Neural progenitor cell (in vitro differentiated cells): ENCODE measurements at places on chromosomes 1 and 21.

DNA sequence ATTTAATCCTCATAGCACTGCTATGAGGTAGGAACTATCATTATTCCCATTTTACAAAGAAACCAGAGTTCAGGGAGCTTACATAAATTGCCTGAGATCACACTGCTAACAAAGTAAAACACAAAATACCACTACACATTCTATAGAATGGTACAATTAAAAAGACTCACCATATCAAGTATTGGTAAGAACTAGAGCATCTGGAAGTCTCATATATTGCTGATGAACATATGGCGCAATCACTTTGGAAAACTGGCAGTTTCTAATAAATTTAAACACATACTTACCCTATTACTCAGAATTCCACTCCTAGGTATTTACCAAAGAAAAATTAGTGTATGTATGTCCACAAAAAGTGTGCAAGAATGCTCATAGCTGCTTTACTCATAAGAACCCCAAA, 261.5 kb downstream of the RRAGC start:
- no peak for DNase-seq

DNA sequence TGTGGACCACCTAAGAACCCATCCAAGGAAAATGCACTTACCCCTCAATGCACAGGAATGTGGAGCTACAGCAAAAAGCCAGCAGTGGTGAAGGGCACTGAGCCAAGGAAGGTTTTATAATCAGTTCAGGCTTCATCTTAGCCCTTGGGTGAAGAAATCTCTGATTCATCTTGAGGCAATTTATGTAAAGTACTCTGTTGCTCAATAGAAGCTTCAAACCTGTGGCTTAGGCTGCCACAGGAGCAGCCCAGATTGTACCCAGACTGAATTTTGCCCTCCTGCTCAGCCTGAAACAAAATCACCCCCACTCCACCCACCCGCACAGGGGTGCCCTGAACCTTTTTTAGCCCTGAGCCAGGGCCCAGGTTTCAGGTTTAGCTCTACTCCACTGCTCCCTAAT, at the start of gene S100A12:
S100A12 (minus strand) TSS at position 111 of the 400 bp plus-strand sequence. CDS start 1,029 bp downstream, outside the sequence.
- no peak for DNase-seq

DNA sequence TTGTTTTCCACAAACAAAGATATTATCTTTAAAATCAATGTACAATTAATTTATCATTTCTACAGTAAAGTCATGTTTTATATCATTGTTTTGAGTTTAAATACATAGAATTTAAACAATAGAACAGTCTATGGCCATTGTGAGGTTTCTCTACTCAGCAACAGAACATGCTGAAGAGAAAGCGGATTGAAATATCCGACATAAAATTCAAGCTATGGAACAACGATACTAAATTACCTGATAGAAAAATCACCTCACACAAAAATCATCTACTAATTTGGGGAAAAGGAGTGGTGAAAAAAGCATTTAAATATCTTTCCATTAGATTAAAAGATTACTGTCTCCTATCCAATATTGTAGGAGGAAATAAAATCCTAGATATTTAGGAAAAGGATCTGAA, 12.6 kb downstream of the CDKN2C start:
- DNase-seq: no peak

DNA sequence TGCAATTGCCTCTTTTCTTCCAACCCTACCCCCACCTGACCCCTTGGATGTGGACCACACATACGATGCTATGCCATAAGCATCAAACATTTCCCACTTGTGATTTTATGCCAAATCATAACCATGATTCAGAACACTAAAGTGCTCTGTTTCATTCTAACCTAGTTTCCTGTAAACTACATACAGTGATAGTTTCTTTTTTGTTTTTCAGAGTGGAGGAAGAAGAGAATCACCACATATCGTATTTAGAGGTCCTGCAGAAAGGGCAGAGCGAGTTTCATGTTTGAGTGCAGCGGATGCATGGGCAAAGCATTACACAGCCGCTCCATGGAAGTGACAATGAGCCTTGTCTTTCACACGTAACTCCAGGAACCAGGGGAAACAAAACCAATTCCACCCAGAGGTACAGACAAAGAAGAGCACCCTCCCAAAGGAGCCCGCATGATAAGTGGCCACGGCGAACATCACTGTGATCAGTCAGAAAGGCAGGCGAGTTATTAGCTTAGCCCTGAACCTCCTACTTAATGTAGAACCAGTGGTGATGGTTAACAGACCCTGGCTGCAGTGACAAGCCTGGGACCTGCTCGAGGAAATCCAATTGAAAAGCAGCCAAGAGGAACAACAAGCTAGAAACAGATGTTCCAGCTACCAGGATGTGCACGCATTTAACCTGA, 64.0 kb upstream of the ZNF281 start:
- DNase-seq: no peak

- no peak for DNase-seq
Observed at GRCh38 chr1:236716160-236716559, 29.9 kb downstream of the ACTN2 start.

GRCh38 chr1:178145605-178146004, 51.7 kb downstream of the RASAL2 start:
- no peak for DNase-seq

DNA sequence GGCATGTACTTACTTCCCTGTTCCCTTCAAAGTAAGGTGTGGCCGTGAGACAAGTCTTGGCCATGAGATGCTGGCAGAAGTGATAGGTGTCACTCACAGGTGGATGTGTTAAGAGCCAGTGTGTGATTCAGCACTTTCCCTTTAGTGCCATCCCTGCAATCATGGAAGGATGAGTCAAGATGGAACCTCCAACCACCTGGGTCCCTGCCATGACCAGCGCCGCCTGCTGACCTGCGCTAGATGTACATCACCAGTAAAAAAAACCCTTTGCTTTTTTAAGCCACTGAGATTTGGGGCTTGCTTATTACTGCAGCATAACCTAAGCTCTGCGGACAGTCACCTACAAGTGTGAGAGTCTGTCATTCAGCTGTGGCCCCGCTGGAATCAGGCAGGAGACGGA, 71.7 kb downstream of the TOMM20 start:
- no peak for DNase-seq

- no peak for DNase-seq
Observed at GRCh38 chr1:10105484-10105883, 72.7 kb downstream of the UBE4B start.

GRCh38 chr1:205240118-205240517, 12.4 kb downstream of the TMCC2 start:
- DNase-seq: no peak

GRCh38 chr1:211753649-211754251, 76.8 kb downstream of the LPGAT1 start:
- no peak for DNase-seq

GRCh38 chr1:31521761-31522555, 54.4 kb upstream of the TINAGL1 start:
- DNase-seq: no peak

DNA sequence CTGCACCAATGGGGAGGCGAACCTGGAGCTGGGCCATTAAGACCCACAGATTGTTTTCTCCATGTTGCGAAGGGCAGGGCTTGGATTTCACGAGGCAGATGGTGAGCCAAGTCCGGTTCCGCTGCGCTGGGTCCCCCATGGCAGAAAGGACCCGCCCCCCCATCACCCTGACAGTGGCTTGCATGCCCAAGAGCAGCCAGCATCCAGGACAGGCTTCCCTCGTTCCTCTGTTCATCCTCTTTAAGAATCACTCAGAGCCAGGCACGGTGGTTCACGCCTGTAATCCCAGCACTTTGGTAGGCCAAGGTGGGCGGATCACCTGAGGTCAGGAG, 15.8 kb upstream of the NPHP4 start:
- no peak for DNase-seq

DNA sequence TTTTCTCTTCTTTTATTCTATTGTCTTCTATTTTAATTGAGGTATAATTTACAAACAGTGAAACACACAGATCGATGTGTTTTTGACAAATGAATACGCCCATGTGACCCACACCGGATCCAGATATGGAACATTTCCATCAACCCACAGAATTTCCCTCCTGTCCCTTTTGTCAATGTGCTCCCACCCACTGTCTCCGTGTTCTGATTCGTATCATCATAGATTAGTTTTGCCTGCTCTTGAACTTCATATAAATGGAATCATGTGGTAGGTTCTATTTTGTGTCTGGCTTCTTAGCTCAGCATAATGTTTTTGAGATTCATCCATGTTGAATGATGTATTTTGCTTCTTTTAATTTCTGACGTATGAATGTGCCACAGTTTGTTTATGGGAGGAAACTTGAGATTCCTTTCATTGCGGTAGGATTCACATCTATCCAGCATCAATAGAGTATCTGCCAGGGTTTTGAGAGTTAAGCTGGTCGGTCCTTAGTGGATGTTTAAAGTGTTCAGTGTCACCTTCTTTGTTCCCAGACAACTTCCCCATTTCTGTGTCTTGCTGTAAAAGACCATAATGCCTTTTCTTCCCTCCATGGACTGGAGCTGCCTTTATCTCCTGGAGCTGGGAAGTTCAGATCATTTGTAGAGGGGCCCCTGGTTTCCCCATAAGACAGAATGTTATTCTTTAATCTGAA, 14.7 kb downstream of the NAV1 start:
- no peak for DNase-seq

- no peak for DNase-seq
Observed at GRCh38 chr1:30687886-30688285, 35.5 kb downstream of the MATN1 start.

- DNase-seq: no peak
Observed at GRCh38 chr1:9289711-9290485, 2.8 kb upstream of the SPSB1 start.

DNA sequence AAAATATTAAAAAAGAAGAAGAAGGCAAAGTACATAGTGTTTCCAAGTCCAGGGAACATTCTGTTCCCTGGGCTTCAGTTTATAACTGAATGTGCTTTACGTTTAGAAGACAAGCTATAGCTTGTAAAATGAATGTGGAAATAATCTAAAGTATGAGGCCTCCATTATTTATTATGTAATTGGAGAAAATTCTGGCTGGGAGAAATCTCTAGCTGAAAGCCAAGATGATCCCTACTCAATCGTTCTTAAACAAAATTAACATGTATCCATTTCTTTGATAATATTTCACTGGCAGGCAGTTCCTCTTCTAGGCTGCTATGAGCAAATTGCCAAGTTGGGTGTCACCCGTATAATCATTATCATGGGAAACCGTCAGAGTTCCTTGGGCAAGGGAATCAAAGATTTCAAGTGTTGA, 52.2 kb upstream of the ETS2 start:
- no peak for DNase-seq

GRCh38 chr1:52862666-52863458, 20.3 kb downstream of the ZYG11A start:
- no peak for DNase-seq

DNA sequence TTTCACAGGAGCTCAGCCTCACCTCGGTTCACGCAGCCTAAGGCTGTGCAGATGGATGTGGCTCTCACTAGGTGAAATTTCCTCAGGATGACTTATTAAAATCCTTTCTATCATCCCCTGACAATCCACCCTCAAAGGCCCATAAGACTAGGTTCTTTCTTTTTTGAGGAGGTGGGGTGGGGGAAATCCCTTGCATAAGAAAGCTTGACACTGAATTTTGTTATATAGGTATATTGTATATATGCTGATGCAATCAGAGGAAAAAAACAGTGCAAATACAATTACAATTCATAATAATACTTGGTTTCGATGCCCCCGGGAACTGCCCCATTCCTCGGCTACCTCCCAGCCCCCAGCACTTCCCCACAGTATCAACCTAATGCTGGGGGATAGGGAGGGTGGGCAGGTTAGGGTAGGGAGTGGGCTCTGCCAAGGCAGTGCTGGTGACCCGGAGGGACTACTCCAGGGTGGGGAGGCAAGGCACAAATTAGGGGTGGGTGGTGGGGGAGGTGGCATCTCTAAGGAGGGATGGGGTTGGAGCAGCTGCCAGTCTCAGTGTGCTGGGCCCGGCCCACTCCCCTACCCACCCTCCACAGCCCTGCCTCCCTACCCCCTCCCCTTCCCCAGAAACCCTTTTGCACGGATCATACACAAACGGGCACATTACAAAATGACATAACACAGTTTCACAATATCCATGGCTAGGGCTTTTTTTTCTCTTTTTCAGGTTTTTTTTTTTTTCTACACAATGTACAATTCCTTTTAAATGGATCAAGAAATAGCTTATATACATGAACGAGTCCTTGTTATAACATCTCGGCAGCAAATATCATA, 30.9 kb downstream of the SLC27A3 start:
- no peak for DNase-seq

DNA sequence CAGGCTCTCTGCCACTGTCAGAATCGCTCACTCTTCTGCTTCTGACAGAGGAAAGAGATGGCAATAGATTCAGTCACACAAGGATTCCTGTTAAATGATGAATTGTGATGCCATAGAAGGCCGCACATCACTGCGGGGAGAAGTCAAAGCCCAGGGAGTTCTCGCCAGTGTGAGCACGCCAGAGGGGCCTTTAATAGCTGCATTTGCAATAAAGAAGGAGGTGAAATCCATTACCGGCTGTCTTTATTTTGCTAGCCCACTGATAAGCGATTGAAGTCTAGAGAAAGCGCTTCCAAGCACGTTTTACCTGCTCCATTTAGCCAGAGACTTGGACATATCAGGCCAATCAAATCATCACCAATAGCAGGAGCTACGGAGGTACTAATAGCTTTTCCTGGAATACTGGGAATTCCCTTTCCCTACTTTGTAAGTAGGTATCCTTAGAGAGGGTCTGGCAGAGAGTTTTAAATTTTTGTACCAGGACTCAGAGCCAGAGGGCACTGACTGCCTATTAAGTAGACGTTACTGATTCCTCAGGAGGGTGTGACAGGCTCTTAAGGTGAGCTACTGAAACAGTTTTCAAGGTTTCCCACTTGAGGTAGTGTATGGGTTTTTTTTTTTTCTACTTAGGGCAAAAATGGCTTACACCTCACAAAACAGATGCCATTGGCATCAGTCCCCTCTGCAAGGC, 10.2 kb upstream of the TARBP1 start:
- DNase-seq: no peak
